Uterus (tissue), 4 donors: ENCODE measurements at places on chromosomes 7 and 10.

GRCh38 chr10:125689955-125690569 lies 7.1 kb upstream of the TEX36 start:
- no peak for DNase-seq

GRCh38 chr10:26430641-26431163 lies 7.4 kb upstream of the APBB1IP start:
- DNase-seq = no peak

DNA sequence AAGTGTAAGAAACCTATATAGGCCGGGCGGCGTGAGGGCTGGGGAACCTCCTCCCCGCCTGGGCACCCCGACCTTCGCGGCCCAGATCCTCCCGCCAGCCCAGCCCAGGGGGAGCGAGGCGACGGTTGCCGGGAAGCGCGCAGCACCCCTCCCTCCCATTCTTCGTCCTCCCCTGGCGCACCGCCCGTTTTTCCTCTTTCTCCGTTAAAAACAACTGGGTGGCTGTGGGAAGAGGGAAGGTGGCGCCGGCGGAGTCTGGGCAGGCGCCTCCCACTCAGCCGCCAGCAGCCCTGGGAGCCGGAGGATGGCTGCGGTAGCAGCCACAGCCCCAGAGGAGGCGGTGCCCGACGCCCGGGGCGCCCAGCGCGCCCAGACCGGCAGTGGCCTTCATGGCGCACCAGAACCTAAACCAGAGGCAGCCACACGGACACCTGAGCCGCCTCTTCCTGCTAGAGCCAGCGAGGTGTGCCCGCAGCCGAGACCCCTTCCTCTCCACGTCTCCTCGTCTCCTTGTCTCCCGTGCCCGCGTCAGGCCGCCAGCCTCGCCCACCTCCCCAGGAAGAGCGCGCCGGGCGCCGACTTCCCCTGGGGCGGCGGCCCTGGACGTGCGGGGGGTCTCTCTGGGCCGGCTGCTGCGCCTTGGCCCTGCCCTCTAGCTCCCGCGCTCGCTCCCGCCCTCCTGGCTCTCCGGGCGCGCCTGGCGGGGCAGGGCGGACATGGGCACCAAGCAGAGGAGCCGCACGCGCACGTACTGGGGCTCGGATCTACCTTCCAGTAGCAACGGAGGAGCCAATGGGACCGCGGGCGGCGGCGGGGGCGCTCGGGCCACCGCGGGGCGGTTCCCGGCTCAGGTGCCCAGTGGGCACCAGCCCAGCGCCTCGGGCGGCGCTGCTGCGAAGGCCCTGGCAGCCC lies 32.8 kb upstream of the SFTPD start:
- peak; percentile 35 for DNase-seq

GRCh38 chr10:30182191-30183054 lies 123.0 kb upstream of the JCAD start:
- no peak for DNase-seq

DNA sequence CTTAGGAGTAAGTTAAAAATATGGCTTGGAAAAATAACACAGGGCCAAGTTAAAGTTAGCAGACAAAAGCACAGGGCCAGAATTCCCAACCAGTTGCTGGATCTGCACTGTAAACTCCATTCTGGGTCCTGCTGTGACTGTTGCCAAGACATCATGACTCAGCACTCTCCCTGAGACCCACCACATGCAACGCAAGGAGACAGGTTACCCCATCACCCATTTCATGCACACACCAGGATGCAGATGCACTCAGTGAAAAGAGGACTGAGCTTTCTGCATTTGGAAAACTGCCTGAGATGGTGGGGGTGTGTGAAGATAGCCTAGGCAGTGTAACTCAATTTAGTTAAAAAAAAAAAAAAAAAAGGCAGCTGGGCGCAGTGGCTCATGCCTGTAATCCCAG lies 97.6 kb upstream of the ZNF438 start:
- peak; percentile 90 for DNase-seq

DNA sequence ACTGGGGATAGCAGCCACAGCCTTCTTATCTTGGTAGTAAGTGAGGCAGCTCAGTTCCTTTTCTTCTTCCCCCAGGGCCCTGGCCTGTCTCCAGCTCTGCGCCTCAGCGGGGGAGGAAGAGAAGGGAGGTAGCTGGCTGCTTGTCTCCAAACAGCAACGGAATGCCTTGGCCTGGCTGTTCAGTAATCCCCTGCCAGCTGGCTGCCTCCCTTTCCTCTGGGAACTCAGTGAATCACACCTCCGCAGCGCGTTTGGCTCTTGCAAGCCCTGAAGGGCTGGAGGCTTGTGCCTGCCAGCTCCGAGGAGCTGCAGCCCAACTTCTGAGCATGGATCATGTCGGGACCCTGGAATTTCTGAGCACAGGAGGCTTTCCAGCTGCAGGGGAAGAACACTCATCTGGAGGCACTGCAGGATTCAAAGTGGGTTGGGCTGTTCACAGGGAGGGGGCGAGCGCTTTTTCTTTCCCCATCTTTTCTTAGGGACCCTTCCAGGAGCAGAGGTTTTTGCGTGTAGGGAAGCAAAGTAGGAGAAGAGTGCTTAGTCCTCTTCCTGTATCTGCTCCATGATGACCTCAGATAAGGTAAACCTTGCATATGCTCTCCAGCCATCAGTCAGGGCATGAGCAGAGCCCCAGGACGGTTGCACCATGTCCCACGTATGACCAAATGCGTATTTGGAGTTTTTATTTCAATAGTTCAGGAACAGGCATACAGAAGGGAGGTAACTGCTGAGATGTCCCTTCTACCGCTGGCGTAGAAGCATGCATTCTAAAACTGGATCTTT lies 253.2 kb upstream of the INHBA start:
- peak; percentile 99 for DNase-seq

GRCh38 chr10:76973091-76974016 lies 664.3 kb downstream of the KCNMA1 start:
- peak; percentile 51 for DNase-seq

DNA sequence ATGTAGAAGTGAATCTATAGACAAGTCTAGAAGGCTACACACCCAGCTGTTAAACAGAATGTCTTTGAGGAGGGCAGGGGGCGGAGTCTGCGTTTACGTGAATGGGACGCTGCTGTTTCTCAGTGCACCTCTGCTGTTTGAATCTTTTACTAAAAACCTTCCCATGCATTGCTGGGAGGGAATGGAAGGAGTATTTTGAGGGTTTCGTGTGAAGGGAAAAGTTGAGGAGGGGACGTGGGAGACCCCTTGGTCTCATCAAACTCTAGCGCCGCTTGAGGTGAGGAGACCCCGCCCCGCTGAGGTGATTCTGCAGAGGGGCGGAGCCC lies 492 bp upstream of the VCL start:
- DNase-seq = no peak

DNA sequence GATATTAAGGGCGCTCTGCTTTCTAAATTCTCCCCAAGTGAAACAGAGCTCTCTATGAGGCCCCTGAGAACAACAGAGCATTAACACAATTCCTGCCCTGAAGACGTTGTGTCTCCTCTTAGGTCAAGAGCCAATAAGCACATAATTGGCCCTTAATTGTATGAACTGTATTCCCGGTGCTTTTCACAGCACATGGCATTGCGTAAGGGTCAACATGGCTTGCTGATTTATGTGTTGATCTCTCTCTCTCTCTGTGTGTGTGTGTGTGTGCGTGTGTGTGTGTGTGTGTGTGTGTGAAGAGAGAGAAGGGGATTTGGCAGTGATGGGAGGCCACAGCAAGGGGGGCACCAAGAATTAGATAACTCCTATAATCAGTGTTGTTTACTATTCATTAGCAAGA lies 40.5 kb downstream of the LYZL1 start:
- DNase-seq = peak; percentile 46

- no peak for DNase-seq
Measured at GRCh38 chr7:90530263-90530662, 60.8 kb downstream of the PTTG1IP2 start.

DNA sequence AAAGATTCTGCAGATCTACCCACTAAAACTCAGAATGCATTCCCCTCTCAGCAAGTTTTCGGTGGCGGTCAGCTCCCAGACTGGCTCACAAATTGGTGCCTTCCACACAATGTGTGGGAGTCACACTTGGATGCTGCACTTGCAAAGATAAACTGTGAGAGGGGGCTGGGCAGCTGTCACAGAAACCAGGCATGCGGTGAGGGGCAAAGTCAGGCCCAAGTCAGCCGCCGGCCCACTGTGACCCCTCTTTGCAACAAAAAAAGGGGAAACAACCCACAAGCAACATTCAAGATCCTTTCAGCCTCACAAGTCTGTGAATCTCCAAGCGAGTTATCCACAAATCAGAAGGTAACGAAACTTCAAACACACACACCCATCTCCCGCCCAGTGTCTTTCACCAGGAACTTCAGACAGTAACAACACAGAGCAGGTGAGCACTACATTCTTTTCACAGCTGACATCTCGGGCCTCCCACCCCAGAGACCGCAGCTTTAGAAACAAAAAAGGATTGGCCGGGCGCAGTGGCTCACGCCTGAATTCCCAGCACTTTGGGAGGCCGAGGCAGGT lies 32.0 kb downstream of the SNX8 start:
- no peak for DNase-seq

- no peak for DNase-seq
Measured at GRCh38 chr7:112069879-112070321, 136.3 kb downstream of the DOCK4 start.

DNA sequence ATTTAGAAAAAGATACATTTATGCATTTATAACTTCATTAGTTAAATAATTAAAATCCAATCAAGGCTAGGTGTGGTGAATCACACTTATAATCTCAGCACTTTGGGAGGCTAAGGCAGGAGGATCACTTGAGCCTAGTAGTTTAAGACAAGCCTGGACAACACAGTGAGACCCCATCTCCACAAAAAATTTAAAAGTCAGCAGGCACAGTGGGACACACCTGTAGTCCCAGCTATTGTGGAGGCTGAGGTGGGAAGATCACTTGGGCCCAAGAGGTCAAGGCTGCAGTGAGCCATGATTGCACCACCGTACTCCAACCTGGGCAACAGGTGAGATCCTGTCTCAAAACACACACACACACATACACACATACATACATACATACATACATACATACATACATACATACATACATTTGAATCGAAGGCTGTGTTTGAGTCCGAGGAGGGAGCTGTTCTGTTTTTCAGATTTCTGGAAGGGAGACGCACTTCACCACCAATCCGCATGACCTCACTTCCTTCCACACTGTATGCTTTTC lies 30.1 kb downstream of the SFMBT2 start:
- DNase-seq = no peak

DNA sequence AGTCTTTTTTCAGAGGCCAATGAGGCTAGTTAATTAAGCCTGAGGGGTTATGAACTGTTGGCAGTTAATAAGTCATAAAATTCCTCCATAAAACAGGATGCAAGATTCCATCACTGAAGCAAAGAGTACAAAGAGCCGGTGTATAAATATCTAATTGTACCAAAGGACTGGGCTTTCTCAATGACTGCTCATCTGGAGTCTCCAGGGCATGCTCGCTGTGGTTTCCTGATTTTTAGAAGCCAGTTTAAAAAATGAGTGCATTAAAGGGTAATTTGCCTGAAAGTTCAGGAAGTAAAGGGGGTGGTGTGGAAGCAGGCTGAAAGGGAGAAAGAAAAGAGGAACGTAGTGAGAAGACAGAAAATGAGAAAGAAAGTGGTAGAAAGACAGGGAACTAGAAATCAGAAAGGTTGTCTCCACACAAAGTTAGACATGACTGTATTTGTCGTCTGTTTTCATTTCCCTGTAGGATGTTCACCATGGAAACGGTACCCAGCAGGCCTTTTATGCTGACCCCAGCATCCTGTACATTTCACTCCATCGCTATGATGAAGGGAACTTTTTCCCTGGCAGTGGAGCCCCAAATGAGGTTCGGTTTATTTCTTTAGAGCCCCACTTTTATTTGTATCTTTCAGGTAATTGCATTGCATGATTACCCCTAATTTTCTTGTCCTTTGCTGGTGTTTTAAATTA lies 282.3 kb downstream of the TWIST1 start:
- no peak for DNase-seq

- DNase-seq = no peak
Measured at GRCh38 chr7:123844712-123845219, at the start of gene HYAL4. Gene HYAL4 (plus strand): TSS chr7:123845169. CDS start chr7:123868274, 23,105 bp downstream.

- DNase-seq = no peak
Measured at GRCh38 chr10:48609899-48610584, 5.2 kb upstream of the ARHGAP22 start.

- no peak for DNase-seq
Measured at GRCh38 chr7:130141884-130142653, 63.1 kb downstream of the TMEM209 start.

DNA sequence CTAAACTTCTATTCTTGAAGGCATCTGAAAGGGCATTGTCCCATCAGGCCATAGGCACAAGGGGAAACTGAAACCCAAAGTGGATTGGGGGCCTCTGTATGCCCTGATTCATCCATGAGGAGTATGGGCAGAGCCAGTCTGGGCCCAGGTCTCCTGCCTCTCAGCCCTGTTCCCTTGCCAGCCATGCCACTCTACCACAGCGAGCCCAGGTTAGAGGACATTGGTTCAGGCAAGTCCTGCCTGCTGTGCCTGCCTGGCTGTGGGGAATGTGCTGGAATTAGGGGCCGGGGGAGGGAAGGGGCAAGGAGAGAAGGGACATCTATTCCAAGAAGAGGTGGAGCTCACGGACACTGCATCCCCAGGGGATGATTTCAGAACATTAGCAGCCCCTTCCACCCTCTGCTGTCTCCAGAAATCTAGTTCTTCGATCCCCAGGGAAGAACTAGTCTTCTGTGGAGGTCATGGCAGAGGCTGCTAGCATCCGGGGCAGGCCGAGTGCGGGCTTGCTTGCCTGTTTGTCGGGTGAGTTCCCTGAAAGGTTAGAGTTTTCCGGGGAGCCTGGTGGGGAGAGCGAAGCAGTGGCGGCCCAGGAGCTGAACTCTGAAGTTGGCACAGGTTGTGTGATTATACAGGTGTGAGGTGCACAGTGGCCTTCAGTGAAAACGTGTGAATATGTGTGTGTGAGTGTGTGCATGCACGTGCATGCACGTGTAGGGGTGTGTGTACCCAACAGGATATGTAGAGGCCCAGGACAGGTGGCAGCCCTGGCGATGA lies 37.8 kb downstream of the TBATA start:
- no peak for DNase-seq

DNA sequence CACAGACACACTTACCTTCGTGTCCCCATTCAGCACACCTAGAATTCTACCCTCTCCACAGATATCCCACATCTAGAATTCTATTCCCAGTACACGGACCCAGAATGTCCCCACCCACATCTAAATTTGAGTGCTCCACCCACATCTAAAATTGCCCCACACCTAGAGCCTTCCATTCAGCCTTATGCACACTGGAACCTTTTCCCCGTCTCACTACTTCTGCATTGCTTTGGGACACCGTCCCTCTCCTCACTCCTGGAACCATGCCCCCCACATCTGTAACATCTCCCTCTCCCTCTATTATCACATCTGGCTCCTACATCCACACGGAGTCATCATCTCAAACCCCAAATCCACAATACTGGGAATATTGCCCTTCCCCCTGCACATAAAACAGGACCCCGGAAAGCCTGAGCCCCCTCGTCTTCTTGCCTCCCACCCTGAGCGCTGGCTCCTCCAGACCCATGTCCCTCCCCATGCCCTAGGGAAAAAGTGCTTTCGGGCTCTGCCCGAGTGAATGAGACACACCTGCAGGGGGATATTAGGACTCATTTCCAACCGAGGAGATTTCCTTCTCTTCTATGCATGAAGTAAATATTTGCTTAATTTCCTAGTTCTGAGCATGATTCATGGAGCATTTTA lies 125.8 kb upstream of the UNC5B start:
- no peak for DNase-seq
